Activated CD4-positive, alpha-beta T cell treated with anti-CD3 and anti-CD28 coated beads, Interleukin-2, amount 50 U/mL, for 24 hours (primary cell): ENCODE measurements at places on chromosomes 5 and 9.

DNA sequence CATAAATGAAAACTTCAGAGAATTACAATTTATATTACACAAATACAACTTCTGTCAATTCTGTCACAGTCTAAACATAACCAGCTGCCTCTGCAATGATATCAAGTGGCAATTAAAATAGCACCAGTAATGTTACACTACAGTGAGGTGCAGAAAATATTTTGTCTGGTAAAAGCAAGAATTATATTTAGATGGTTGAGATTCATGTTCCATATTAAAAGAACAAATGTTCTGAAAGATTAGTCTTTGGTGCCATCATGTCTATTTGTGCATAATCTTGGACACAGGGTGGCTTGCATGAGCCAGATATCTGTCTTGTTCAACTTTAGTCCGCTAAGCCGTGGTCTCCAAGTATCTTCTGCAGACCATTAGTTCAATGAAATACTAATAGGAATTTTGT, 29.0 kb upstream of the PRR16 start:
- DNase-seq, result no peak

GRCh38 chr9:136081826-136082495, 13.1 kb downstream of the NACC2 start:
- DNase-seq, result no peak

DNA sequence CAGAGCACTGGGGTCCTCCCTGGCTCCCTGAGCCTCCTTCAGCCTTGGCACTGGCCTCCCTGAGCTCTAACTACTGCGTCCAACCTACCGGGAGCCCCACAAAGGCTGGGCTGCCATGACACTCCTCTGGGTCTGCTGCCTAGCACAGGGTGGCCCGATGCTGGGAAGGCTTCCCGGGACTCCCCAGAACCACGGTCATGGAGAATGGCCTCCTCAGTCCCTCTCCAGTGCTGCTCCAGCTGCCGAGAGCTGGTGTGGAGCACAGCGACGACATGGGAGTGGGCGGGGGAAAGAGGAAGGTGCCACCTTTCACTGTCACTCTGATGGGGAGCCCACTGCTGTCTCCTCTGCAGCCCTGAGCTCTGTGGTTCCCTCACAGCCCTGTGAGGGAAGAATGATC, 61.5 kb upstream of the RNF130 start:
- DNase-seq, result no peak

DNA sequence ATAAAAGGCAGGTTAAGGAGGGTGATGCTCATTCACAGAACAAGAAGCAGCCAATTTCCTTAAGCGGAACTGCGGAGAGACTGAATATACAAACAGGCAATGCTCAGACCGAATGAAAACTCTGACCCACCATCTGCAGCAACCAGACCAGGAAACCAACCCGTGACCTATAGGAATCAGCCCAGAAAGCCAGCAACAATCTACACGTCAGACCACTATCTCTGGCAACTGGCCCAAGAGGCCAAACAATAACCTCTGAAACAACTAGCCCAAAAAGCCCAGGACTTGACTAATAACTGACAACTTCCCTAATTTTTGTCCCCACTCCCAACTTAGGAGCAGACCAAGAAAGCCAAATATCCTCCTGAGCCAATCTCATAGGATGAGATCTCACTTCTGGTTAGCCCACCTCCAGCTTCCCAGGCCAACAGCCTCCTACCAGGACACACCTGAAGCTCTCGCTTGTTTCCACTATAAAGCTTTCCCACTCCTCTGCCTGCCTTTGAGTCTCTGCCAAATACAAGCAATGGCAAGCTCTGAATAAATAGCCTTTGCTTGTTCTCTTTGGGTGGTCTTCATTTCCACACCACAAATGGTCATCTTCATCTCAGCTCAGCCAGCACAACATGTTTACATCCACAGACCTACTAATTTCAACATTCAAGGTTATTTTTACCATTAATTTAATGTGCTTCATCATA, 168.5 kb downstream of the HSD17B3 start:
- DNase-seq, result no peak

DNA sequence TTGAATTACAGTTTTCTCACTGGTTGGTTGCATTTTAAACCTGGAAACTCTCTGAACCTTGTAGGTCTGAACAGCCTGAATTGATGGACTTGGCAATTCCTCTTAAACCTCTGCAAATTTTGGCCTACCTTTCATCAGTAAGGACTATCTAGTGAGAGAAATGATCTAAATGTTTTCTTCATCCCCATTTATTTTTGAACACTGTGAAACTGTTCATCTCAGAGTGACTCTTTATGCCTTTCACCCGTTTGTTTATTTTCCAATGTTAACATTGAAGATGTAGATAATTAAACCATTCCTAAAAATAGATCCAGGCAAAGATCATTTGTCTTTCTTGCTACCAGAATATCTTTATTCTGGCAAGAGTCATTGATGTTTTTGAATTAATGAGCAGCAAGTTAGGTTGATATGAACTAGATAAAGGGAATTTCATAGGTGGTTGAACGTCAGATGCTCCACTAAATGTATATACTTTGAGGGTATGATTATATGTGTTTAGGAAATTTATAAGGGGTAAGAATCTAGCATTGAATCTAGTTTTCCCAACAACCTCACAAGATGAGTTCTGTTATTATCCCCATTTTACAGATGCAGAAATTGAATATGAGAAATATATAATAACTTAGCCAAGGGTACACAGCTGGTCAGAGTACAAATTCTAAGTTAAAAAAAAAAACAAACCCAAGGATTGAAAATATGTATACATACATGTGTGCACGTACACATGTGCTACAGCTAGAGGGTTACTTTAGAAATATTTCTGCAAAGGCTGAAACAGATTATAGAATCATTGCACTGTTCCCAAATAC, 3.4 kb downstream of the CPEB4 start:
- no peak for DNase-seq

DNA sequence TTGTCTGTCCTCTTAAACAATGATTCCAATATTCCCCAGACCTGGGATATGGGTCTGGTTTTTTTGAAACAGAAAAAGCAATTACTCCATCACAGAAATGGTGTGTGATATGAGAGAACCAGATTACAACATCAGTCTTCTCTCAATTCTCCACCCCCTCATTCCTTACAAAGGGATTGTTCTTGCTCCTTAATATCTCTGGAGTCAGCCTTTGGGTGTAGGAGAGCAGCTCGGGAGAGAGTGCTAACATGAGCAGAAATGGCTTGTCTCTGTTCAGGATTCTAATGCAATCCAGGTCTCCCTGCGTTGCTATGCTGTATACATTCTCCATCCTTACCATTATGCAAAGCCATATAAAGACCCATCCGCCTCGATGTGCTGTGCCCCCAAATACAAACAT, 32.7 kb downstream of the ZFAND5 start:
- no peak for DNase-seq

GRCh38 chr5:59484618-59485017, 408.9 kb downstream of the PDE4D start:
- no peak for DNase-seq

DNA sequence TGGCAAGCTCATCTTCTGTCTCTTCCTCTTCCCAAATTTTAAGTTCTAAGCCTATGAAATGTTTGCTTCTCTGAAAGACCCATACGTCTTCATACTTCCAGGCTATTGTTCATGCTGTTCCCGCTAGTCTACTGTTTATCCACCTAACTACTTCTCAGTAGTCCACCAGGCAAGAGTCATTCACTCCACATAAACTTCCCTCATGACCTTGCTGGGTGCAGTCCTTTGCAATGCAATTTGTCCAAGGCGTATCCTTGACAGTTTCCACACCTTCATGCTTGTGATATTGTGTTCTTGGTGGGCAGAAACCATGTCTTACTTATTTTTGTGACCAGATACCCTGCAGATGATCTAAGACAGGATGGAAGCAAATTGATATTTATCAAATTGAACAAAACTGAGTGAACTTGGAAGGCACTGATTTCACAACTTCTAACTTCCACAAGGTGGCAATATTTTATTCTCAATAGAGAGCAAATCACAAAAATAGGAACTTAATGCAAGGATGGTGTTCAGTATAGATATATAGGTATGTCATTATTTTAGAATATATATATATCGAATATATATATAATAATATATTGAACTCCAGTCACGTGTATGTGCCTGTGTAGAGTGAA, 30.3 kb downstream of the TYRP1 start:
- DNase-seq, result no peak

DNA sequence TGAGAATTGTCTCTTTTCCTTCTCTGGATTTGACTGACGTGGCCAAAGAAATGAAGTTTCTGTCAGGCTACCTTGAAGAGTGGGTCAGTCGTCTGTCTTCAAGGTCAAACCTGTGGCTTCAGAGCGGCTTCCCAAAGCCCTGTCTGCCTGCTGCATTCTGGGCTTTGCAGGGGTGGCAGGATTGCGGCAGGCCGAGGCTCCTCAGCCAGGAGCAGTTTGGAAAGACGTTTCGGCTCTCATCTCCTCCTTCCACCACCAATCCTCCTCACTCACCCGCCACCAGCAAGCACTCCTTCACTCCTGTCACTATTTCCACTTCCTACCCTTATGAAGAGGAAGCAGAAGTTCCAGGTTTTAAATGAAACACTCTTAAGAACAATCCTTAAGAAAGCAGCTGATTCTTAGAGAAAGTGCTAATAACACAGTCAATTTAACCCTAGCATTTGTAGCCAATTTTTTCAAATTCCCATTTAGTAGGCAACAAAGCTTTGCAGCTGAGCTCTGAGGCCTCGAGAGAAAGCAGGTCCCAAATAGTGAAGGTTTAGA, 351.7 kb downstream of the ZNF608 start:
- DNase-seq, result no peak
